ENCODE measurements at places on chromosomes 13 and 19. TPM values are rescaled to one million over a fixed set of nuclear protein-coding genes. Genes with fewer than 3 reads are reported as not detected.
A peak's percentile ranks its signal among the peaks of the same experiment; 100 is the strongest.

DNA sequence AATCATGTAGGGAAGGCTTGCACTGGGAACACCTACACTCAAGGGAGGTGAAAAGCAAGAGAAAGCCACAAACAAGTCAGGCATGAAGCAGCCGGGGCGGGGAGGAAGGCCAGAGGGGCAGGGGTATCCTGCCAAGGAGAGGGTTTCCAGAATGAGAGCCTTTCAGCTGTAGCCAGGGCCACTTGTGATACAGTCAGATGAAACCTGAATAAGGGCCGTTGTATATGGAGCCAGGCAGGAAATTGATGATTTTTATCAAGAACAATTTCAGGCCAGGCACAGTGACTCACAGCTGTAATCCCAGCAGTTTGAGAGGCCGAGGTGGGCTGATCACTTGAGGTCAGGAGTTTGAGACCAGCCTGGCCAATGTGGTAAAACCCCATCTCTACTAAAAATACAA lies 4.4 kb downstream of the TRPM4 start:
- DNase-seq, result no peak
- H3K4me3 ChIP-seq, result no peak overlapping the region
- H3K27me3 ChIP-seq, result no peaks in the 10 kb centered on the region
- no peaks in the 10 kb centered on the region for H3K36me3 ChIP-seq

DNA sequence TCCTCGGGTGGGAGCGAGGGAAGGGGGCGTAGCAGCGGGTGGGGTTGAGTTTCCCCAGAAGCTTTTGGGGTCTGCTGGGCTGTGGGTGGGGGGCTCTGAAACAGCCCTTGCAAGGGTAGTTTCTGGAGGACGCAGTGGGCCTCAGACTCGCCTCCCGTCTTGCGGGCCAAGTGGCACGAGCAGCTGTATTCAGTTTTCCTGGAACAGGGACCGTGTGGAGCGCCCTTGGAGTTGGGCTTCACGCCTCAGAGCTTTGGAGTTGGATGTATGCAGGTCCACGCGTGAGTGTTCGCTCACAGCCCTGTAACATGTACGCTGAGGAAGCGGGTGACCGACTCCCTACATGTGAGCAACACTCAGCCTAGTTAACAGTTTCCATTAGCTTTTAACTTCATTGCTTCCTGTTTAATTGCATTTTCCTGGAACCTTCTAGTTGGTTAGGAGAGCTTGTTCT lies 603 bp downstream of the TM9SF2 start:
- H3K4me3 ChIP-seq, result peak overlapping the region; percentile 82
- peak overlapping the region; percentile 90 for H3K27ac ChIP-seq
- peaks cover 71% of the 10 kb centered on the region for H3K4me1 ChIP-seq
- H3K27me3 ChIP-seq, result no peaks in the 10 kb centered on the region

DNA sequence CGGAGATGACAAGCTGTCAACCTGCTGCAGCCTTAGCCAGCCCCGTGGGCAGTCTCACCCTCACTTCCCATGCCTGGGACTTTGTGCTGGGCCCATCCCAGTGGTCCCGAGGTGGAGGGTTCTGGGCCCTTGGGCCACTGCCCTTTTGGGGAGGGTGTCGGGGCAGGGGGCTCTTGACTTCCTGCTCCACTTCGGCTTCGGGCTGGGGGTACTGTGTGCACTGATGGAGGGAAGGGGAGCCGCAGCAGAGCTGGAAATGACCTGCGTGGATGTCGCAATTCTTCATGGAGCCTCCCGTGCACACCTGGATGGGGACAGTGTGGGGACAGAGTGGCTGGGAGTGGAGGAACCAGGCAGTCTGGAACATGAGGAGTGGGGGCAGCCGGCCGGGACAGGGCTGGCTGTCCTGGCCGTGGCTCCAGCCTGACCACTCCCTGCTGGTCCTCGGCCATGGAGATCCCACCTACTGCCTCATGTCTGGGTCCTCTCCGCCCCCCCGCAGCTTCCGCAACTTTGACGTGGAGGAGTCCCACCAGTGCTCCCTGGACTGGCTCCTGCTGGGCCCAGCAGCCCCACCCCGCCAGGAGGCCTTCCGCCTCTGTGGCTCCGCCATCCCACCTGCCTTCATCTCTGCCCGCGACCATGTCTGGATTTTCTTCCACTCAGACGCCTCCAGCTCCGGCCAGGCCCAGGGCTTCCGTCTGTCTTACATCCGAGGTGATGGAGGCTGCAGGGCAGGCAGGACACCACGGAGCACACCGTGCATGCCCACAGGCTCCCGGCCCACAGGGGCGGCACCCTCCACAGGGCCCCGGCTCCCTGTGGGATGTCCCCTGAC lies 10.2 kb downstream of the LRP3 start:
- H3K27ac ChIP-seq, result no peak overlapping the region
- no peaks in the 10 kb centered on the region for H3K4me1 ChIP-seq
- H3K4me3 ChIP-seq, result no peak overlapping the region
- no peaks in the 10 kb centered on the region for H3K27me3 ChIP-seq

- H3K27ac ChIP-seq, result no peak overlapping the region
- H3K27me3 ChIP-seq, result peaks cover 7% of the 10 kb centered on the region
- no peaks in the 10 kb centered on the region for H3K4me1 ChIP-seq
- H3K36me3 ChIP-seq, result no peaks in the 10 kb centered on the region
- H3K4me3 ChIP-seq, result no peak overlapping the region
Observed at GRCh38 chr19:29400917-29401711, 124.7 kb upstream of the VSTM2B start.

DNA sequence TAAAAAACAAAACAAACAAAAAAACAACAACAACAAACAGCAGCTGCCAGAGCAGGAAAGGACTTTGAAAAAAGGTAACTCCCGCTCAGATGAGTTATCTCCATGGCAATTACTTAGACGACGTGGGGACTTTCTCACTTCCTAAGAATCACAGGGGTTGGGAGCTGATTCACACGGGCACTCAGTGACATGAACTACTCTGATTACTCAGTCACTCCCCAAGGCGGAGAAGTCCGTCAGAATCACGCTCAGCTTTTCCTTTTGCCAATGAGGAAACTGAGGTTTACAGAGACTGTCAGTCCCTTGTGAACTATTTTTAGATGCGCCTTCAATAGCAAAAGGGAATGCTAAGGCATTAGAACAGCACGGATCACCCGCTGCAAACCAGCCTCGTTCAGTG lies 32.3 kb upstream of the MATK start:
- H3K27me3 ChIP-seq, result peaks cover 10% of the 10 kb centered on the region
- no peak overlapping the region for H3K4me3 ChIP-seq
- H3K36me3 ChIP-seq, result no peaks in the 10 kb centered on the region
- H3K4me1 ChIP-seq, result no peaks in the 10 kb centered on the region
- DNase-seq, result no peak
- no peak overlapping the region for H3K27ac ChIP-seq

GRCh38 chr19:13506471-13506820 lies at the start of gene CACNA1A:
CACNA1A (minus strand) TSS chr19:13506479; CDS start chr19:13506224, 255 bp downstream.
- no peak for DNase-seq
- peaks cover 20% of the 10 kb centered on the region for H3K27me3 ChIP-seq
- no peaks in the 10 kb centered on the region for H3K36me3 ChIP-seq
- peak within 1 kb of the TSS; percentile 48 for H3K4me3 ChIP-seq

DNA sequence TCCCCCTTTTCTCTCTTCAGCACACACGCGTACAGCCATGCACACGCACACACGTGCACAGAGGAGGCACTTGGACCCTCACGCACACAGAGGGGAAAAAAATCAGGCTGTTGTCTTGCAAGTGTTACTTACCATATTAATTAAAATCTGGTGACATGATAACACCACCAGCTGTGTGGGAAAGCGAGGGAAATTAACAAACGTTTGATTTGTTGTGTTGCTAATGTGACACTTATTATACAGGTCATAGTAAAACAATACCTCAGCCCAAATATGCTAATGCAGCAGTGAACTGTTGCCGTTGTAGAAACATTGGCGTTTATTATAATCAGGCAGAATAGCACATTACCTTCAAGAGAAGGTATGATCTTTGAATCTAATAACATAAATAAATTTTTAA lies 211.7 kb downstream of the TEX29 start:
- DNase-seq, result no peak
- H3K27ac ChIP-seq, result no peak overlapping the region
- H3K36me3 ChIP-seq, result no peaks in the 10 kb centered on the region
- no peak overlapping the region for H3K4me3 ChIP-seq

- peaks cover 8% of the 10 kb centered on the region for H3K4me1 ChIP-seq
- peaks cover 15% of the 10 kb centered on the region for H3K27me3 ChIP-seq
- H3K36me3 ChIP-seq, result no peaks in the 10 kb centered on the region
- DNase-seq, result no peak
Observed at GRCh38 chr19:38318660-38319059, 985 bp upstream of the KCNK6 start.

DNA sequence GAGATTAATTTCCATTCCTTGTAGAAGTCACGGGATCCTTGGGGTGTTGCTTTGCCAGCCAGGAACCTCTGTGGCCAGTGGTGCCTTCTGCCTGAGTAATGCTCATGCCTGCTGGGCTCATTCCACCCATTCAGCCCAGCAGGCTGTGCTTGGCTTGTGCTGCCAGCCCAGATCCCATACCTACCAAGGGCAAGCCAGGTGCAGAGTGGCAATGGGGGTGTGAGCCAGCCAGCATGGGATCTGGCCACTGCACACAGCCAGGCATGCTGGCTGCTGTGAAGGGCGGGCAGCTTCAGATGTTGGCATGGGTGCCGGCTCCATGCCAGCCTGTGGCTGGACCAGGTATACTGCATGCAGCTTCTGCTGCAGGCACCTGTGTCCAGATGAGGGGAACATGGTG lies 42.5 kb downstream of the WDFY2 start:
- no peaks in the 10 kb centered on the region for H3K36me3 ChIP-seq
- H3K27ac ChIP-seq, result no peak overlapping the region
- no peak overlapping the region for H3K4me3 ChIP-seq
- no peak for DNase-seq
- H3K4me1 ChIP-seq, result peaks cover 15% of the 10 kb centered on the region

- no peaks in the 10 kb centered on the region for H3K4me1 ChIP-seq
- no peak overlapping the region for H3K27ac ChIP-seq
- H3K4me3 ChIP-seq, result no peak overlapping the region
- H3K27me3 ChIP-seq, result no peaks in the 10 kb centered on the region
Observed at GRCh38 chr13:79799059-79799867, 318.3 kb downstream of the NDFIP2 start.

AZU1 gene
- total RNA-seq, result 0.69 TPM

GRAMD1A gene
- total RNA-seq, result 40.0 TPM

OR10H1 gene
- not detected for total RNA-seq

LGALS14 gene
- total RNA-seq, result not detected

All from psoas muscle (tissue), 8 donors.